PC-3 (cell line): ENCODE measurements at places on chromosomes 3 and 15. TPM values are rescaled to one million over a fixed set of nuclear protein-coding genes. Genes with fewer than 3 reads are reported as not detected.
A peak's percentile ranks its signal among the peaks of the same experiment; 100 is the strongest.

ALPK3 gene
- total RNA-seq: 2.4 and 6.9 TPM in 2 replicates

GABRR3 gene
- not detected in 2 replicates for total RNA-seq

CYP11A1 gene
- total RNA-seq: 0.18 TPM in 1 of 2 replicates, not detected in the other

GPR176 gene
- 27.8 and 29.0 TPM in 2 replicates for total RNA-seq

LEO1 gene
- total RNA-seq: 24.1 and 32.4 TPM in 2 replicates

DNA sequence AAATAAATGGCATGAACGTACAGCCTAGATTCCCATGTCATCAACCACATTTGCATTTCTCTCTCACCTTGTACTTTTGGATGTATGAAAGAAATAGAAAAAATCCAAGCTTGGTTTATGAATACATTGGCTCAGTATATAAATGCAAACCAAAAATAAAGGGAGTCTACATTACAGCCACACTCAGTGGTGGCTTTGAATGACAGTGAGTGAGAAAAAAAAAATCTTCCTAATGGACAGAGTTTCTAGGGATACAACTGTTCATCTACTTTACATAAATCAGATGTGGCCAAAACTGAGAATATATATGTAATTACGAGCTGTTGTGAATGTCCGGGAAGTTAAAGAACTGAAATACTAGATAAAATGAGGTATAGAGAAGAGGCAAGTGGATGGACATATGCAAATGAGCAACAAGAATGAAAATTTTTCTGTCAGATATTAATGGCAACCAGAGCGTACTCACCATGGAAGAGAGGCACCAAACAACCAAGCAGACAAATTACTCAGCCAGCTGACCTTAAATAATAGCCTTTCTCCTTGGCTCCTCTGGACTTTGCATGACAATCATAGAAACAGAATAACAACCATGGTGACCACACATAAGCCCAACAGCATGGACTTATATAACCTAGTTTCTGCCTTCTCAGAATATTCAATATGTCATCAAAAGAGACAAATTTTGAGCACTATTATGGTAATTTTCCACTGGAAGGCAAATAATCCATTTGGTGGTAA, 1305.8 kb downstream of the OTOL1 start:
- H3K4me3 ChIP-seq: no peak overlapping the region
- no peaks in the 10 kb centered on the region for H3K4me1 ChIP-seq
- H3K27me3 ChIP-seq: no peaks in the 10 kb centered on the region
- no peak overlapping the region for H3K27ac ChIP-seq
- DNase-seq: no peak
- H3K36me3 ChIP-seq: no peaks in the 10 kb centered on the region

GRCh38 chr3:20097015-20097414, 56.8 kb downstream of the KAT2B start:
- H3K27me3 ChIP-seq: no peaks in the 10 kb centered on the region
- H3K36me3 ChIP-seq: no peaks in the 10 kb centered on the region
- no peak for DNase-seq
- no peaks in the 10 kb centered on the region for H3K4me1 ChIP-seq

DNA sequence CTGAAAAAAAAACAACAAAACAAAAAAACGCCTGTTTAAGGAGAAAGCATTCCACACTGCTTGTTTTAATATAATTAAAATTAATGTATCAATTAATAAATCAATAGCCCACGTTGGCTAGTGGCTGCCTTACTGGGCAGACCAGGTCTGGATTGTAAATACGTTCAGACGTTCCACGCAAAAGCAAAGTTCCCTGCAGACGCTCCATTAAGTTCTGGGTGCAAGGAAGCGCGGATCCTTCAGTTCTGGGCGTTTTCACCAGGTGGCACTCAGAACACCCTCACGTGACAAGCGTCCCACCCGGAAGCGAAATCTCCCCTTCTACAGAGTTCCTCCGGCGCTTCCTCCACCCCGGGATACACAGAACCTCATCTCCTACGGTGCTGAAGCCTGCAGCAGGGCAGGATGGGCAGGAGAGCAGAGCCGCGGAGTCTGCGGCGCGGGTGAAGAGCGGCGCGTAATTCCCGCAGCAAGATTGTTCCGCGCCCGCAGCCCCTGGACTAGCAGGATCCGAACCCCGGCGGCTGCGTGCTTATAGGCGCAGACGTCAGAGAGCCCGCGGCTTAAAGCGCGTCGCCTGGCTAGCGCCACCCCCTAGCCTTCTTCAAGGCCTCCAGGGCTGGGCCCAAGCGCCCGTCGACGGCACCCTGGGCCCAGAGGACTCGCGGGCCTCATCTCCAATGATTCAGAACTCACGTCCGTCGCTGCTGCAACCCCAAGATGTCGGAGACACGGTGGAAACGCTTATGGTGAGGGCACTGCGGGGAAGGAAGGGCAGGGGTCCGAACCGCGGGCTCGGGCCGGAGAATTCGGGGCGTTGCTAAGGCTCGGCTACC, at the start of gene SLC25A38:
TSS of gene SLC25A38 (plus strand) at position 326 of the 836 bp plus-strand sequence. CDS start at position 681, 355 bp downstream.
- no peaks in the 10 kb centered on the region for H3K36me3 ChIP-seq
- peak within 1 kb of the TSS; percentile 73 for H3K4me3 ChIP-seq
- no peaks in the 10 kb centered on the region for H3K27me3 ChIP-seq
- peak; percentile 84 for DNase-seq
- H3K4me1 ChIP-seq: peaks cover 23% of the 10 kb centered on the region

- no peak for DNase-seq
- H3K27ac ChIP-seq: no peak overlapping the region
Observed at GRCh38 chr3:182092662-182093262, 381.0 kb downstream of the SOX2 start.

DNA sequence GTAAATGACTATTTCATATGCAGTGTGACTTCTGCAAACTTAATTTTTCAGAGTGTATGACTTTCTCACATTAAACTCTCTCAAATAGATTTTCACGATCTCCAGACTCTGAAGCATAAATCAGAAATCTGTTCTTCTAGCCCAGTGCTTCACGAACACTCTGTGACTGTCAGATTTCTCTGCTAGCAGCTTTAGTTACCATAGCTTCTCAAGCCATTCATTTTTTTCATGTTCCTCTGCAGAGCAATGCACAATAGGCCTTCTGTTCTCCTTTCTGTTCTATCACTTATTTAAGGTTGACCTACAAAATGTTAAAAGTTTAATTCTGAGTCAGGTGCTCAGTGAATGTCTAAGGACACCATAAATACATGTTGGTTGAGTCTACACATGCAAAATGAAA, 1102.2 kb downstream of the TUSC7 start:
- no peaks in the 10 kb centered on the region for H3K27me3 ChIP-seq
- H3K4me3 ChIP-seq: no peak overlapping the region
- no peaks in the 10 kb centered on the region for H3K4me1 ChIP-seq
- H3K36me3 ChIP-seq: no peaks in the 10 kb centered on the region
- DNase-seq: no peak
- H3K27ac ChIP-seq: no peak overlapping the region

GRCh38 chr3:10837849-10838248, 21.8 kb downstream of the SLC6A11 start:
- H3K27me3 ChIP-seq: no peaks in the 10 kb centered on the region
- no peak overlapping the region for H3K4me3 ChIP-seq
- DNase-seq: no peak
- no peaks in the 10 kb centered on the region for H3K36me3 ChIP-seq

DNA sequence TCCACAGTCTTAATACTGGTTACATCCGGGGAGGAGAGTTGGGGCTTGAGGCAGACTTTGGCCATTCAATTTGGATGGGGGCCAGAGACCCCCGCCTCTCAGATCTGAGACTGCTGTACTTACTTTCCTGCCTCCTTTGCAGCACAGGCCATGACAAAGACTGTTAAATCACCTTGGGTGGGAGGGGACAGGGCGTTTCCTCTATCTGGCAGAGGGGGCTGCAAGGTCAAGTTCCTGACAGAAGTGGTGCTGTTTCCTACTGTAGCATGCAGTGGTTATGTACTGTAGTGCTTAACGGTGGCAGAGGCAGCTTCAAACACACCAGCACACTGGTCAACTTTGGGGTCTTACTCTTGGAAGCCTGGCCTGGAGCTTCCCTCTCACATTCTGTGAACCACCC, 261.2 kb upstream of the LRRFIP2 start:
- no peaks in the 10 kb centered on the region for H3K27me3 ChIP-seq
- DNase-seq: no peak
- no peak overlapping the region for H3K27ac ChIP-seq
- H3K4me3 ChIP-seq: no peak overlapping the region
- no peaks in the 10 kb centered on the region for H3K36me3 ChIP-seq

DNA sequence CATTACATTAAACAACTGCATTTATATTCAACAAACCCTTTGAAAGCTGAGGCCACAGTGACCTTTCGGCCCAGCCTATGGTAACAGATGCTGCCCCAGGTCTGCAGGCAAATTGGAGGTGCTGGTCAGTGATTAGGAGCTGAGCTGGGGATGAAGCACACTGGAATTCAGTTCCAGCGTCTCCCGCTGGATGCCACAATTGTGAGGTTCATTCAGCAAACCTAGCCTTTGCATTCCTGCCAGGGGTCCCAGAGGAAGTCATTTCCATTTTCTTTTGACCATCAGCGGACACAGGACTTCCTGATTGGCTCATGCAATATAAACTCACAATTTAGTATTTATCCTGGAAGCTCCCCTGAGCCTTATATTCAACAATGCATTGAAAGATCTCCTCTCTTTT, 89.5 kb downstream of the IL20RB start:
- H3K4me1 ChIP-seq: no peaks in the 10 kb centered on the region
- DNase-seq: no peak
- H3K36me3 ChIP-seq: no peaks in the 10 kb centered on the region
- no peaks in the 10 kb centered on the region for H3K27me3 ChIP-seq

GRCh38 chr3:58952128-58952917, 97.5 kb downstream of the CFAP20DC start:
- DNase-seq: no peak
- no peak overlapping the region for H3K4me3 ChIP-seq
- no peaks in the 10 kb centered on the region for H3K4me1 ChIP-seq
- H3K36me3 ChIP-seq: no peaks in the 10 kb centered on the region

DNA sequence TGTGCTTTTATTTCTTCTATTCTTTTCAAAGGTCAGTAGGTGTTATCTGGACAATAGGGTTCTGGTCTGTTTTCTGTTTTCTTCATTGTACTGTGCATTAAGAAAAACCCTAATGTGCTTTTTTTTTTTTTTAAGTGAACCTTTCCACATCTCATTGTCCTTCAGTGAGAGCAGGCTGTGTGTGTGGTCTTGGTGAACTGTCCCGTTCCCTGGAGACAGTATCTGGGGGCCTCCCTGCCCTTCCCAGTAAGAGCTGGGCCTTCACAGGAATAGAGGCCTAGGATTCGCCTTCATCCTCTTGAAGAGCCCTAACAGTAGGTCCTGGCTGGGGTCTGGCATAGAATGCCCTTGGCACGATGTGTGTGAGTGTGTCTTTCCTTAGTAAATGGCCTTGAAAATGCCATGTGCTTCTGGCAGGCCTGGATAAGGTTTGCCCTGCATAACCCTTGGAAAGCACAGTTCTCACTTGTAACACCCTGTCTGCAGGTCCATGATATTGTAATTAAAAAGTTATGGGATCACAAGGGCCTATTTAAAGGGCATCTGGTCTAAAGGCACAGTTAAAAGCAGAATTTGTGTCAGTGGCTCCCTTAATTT, 81.2 kb downstream of the IGF1R start:
- no peak for DNase-seq
- H3K4me1 ChIP-seq: peaks cover 35% of the 10 kb centered on the region
- no peak overlapping the region for H3K4me3 ChIP-seq
- H3K27me3 ChIP-seq: no peaks in the 10 kb centered on the region
- no peaks in the 10 kb centered on the region for H3K36me3 ChIP-seq
- no peak overlapping the region for H3K27ac ChIP-seq
